ENCODE measurements at places on chromosomes 13 and 19.

GRCh38 chr19:3979674-3980352 lies 5.5 kb downstream of the EEF2 start:
- DNase-seq: no peak

GRCh38 chr19:35287713-35288112 lies 4.2 kb upstream of the MAG start:
- DNase-seq: no peak

DNA sequence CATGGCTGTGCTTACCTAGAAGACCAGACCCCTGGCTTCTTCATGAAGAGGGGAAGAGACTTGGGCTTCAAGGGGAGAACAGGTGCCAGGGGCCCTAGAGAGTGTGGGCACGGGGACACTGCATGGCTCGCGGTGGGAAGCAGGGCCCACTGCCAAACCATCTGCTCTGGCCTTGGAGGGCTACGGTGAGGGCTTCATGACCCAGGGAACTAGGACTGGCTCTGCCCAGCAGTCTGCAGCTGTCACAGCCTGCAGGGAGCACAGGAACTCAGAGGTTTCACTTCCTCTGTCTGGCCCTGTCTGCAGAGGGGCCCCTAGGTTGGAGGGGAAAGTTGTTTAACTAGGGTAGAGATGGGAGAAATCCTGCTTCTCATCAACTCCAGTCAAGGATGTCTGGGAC lies 4.3 kb downstream of the ERCC1 start:
- DNase-seq: no peak

DNA sequence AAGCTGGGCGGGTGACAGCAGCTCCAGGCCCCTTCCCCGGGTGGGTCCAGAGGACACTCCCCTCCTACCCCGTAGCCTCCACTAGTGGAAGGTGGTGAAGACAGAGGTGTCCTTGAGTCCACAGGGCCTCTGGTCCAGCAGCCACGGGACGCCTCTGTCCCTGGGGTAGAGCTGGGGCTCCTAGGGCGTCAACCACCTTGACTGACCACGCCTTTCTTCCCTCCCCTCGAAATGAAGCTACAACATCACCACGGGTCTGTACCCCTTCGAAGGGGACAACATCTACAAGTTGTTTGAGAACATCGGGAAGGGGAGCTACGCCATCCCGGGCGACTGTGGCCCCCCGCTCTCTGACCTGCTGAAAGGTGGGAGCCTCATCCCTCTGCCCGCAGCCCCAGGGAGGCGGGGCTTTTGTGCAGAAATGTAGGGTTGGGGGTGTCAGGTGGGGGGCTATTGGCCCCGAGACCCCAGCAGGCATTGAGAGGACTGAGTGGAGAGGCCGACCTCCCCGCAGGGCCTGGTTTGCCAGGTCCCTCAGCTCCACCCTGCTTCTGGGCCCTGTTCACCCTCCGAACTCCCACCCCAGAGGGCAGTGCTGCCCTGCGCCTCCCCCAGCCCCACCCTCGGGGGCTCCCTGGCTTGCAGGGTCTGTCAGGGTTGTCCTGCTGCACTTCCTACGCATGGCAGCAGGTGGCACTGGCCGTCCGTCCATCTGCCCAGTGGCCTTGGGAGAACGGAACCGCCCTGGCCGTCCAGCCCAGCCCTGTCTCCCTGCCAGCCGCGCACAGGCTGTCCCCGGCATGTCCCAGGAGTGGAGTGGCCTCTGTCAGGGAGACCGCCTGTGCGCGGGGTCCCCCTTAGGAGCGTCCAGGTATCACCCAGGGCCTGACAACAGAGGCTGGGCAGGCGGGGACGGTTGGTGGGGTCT lies 15.7 kb downstream of the STK11 start:
- DNase-seq: no peak

DNA sequence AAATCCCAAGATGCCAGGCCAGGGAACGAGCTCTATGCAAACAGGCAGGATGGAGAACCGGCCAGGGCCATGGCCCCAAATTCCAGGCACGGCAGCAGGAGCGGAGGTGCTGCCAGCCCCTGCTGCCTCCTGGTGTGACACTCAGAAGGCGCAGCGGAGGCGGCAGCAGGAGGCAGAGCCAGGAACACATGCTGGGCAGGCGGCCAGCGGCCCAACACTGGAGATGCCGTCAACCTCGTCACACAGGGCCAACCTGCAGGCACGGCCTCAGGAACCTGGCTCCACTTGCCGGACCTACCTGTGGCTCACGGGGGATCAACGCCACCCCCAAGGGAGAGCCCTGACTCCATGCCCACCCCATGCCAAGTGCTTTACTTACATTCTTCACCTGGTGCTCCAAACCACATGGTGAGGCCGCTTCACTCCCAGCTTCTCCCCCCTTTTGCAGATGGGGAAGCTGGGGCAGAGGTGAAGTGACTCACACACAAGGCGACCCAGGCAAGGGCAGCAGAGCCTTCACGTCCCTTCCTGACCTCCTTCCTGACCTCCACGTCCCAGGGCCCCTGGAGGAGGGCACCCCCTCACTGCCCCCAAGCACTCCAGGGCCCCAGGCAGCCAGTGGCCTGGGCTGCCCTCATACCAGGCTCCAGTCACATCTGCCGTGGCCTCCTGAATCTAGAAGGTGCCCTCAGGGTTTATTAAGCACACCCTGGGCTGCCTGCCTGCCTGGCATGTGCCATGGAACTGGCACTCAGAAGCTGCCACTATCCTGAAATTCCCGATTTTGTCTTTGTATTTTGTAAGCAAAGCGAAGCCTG lies 43.5 kb downstream of the GGACT start:
- peak; percentile 81 for DNase-seq

DNA sequence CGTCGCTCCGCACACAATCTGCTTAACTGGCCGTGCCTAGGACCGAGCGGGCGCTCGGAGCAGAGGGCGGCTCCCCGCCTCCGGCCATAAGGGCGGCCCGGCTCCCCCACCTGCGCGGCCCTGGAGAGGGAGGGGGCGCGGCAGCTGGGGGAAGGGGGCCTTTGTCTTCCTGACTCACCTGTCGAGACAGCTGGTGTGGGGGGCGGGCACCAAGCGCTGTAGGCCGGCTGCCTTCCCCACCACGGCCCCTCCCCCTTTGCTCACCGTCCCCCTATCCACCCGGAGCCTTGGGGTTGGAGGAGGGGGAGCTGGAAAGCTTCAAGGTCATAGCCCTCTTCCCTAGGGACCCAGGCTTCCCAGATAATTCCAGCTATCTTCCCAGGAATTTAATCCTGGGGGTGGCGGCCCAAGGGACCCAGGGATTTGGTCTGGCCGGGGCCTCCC lies 1.2 kb downstream of the VASP start:
- peak; percentile 62 for DNase-seq

GRCh38 chr19:46718157-46718933 lies 1.4 kb upstream of the PRKD2 start:
- no peak for DNase-seq

- DNase-seq: no peak
Measured at GRCh38 chr19:49421878-49422202, 1.4 kb downstream of the PTH2 start.

GRCh38 chr13:32542221-32542620 lies 3.6 kb upstream of the N4BP2L2 start:
- DNase-seq: no peak

DNA sequence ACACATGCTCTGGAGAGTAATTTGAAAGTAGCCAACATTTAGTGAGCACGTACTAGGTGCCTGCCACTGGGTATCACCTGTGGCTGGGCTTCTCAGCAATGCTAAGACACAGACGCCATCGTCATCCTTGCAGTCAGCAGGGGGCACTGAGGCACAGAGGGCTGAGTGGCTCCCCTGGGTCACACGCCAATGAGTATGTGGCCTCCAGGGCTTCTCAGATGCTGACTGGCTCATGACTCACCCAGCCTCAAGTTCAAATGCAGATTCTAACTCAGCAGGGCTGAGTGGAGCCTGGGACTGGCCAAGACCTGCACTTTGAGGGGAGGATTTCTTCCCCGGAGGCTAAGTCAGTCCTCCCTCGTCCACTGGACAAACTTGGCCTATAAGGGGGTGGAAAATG lies 115.1 kb upstream of the CACNA1A start:
- DNase-seq: peak; percentile 48

DNA sequence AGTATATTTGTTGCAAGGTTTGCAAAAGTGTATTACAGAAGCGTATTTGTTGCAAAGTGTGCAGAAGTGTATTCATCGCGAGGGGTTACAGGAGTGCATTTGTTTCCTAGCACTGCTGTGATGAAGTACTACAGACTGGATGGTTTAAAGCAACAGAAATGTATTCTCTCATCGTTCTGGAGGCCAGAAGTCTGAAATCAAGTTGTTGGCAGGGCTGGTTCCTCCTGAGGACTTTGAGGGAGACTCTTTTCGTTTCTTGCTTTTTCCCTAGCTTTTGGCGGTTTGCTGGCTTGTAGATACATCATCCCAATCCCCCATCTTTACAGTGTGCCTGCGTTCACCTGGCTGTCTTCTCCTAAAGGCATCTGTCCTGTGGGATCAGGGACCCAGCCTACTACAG lies 127.9 kb upstream of the USP29 start:
- DNase-seq: no peak

- no peak for DNase-seq
Measured at GRCh38 chr13:27474751-27475268, 24.4 kb upstream of the MTIF3 start.

DNA sequence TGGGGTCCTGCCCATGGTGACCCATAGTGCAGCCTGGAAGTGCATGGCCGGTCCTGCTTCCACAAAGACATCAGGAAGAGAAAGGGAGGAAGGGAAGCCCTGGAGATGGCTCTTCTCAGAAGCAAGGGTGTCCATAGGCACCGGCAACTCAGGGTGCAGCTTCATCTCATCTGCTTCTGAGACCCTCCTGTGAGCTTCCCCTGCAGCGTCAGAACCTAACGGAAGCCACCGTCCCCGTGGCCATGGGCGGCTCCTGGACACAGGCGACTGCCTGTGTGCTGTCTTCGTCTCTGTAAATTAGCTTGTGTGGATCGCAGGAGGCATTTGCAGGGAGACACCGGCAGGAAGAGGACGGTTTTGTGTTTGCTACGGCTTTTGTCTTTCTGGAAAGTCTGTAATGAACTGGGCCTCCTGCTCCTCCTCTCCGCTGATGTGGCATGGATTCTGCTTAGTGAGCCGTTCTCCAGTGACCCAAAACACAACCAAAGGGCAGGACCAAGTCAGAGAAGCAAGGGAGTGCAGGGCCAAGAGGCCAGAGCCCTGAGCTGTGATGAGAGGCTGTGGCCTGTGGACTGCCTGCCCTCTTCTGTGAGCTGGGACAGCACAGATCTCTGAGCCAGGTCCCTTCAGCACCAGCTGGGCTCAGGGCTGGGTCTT lies 2.5 kb downstream of the ATP4B start:
- peak; percentile 7 for DNase-seq

DNA sequence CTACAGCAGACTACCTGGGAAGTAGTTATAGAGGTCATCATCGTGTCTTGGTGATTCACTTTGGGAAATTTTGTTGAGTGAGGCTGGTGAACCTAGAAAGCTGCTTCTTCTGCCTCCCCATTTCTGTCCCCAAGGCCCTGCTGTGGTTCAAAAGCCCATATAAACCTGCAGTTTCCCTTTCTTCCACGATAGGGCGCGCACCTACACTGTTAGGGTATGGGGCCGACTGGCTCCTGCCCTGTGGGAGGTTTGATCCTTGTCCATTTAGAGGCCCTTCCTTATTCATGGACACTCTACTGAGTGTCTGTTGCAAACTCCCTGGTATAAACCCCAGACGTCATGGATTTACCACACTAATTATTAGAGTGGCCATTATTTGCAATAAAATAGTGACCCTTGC lies 191.8 kb downstream of the GGACT start:
- DNase-seq: no peak

- no peak for DNase-seq
Measured at GRCh38 chr13:35292329-35292728, 184.2 kb downstream of the MAB21L1 start.

GRCh38 chr13:77325371-77325980 lies 1.4 kb downstream of the MYCBP2 start:
- DNase-seq: no peak

DNA sequence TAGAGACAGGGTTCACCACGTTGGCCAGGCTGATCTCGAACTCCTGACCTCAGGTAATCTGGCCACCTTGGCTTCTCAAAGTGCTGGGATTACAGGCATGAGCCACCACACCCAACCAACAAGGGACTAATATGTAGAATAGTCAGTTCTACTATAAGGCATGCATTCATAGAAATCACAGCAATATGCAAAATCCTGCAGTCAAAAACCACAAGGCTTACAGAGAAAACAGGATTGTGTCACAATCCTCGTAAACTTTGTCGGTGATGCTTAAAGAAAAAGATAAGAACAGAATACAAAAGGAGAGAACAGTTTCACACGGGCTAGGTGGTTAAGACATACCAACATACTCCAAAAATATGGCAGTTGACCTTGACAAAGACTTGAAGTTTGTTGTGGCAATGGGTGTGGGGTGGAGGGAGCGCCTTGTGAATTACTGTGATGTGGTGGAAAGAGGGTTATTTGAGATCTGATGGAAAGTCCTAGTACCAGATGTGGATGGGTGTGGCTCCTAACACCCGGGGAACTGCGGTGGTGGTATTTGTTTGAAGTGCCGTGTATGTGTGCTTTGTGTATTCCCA lies 12.4 kb downstream of the NOSIP start:
- no peak for DNase-seq

DNA sequence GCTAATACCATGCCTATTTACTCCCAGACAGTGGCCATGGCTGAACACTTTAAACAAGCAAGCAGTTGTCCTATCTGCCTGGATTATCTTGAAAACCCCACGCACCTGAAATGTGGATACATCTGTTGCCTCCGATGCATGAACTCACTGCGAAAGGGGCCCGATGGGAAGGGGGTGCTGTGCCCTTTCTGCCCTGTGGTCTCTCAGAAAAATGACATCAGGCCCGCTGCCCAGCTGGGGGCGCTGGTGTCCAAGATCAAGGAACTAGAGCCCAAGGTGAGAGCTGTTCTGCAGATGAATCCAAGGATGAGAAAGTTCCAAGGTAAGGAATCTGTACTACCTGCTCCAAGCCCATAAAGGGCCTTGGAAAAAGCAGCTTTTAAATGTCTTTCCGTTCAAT lies 8.6 kb downstream of the RFPL4AL1 start:
- no peak for DNase-seq

DNA sequence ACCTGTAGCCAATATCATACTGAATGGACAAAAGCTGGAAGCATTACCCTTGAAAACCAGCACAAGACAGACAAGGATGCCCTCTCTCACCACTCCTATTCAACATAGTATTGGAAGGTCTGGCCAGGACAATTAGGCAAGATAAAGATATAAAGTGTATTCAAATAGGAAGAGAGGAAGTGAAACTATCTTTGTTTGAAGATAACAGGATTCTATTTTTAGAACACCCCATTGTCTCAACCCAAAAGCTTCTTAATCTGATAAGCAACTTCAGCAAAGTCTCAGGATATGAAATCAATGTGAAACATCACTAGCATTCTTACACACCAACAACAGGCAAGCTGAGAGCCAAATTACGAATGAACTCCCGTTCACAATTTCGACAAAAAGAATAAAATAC lies 17.8 kb upstream of the CCNA1 start:
- no peak for DNase-seq

DNA sequence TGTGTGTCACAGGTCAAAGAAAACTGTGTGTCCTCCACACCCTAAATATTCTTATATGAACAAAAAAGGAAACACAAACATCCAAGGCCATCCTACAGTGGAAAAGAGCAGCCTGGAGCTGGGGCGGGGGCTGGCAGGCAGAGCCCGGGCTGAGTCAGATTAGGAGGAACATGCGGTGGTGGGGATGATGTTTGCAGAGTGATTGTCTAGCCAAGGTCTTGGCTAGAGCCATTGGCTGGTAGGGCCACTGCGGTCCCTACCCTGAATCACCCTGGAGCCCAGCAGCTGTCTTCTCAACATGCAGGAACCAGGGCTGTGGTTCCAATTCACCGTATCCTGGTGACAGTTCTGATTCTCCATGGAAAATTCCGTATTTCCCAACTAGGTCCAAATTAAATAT lies 439.5 kb downstream of the FGF9 start:
- DNase-seq: no peak

All from breast epithelium (tissue), 4 donors.